ENCODE measurements at places on chromosomes 1 and 21.

- DNase-seq: no peak
Observed at GRCh38 chr1:204760757-204761156, 75.2 kb upstream of the LRRN2 start.

GRCh38 chr21:17925899-17926298, 106.7 kb upstream of the C21orf91 start:
- peak; percentile 23 for DNase-seq

DNA sequence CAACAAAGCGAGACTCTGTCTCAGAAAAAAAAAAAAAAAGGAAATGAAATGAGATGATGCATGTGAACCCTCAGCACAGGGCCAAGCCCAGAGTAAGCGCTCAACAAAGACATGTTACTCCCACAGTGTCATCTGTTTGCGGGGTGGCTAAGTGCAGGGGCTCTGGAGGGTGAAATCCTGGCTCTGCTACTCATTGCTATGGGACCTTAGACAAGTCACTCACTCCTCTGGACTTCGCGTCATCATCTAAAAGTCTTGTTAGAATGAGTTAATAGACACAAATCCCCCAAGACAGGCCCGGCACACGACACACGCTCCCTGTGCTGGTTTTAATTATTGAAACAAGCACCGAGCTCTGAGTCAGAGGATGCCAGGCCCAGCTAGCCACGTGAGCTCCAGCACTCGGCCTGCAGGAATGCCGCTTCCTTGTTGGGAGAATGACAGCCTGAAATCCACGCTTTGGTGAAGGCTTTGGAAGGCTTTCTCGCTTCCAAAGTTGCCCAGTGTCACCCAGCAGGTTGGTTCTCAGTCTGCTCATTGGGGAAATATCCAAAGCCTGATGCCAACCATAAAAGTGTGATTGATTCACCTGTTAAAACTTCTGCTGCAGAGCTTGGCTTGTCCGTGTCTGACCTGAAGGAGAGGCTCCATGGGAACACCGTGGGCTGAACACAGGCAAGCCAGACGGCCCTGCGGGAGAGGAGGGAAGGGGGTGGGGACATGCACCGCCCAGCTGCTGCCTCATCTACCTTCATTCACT, 36.7 kb upstream of the TARDBP start:
- DNase-seq: peak; percentile 46

DNA sequence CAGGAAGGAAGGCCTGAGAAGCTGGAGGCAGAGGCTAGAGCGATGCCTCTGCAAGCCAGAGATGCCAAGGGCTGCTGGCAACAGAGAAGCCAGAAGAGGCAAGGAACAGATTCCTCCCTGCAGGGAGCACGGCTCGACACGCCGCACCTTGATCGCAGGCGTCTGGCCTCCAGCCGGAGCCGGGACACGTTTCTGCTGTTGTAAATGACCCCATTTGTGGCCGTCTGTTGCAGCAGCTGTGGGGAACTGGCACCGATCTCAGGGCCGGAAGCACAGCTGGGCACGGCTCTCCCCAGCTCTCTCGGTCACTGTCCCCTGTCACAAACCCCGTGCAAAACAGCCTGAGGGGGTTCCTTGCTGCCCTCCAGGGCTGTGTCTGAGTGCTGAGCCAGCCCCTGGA, 59.6 kb downstream of the SIK1 start:
- DNase-seq: no peak

DNA sequence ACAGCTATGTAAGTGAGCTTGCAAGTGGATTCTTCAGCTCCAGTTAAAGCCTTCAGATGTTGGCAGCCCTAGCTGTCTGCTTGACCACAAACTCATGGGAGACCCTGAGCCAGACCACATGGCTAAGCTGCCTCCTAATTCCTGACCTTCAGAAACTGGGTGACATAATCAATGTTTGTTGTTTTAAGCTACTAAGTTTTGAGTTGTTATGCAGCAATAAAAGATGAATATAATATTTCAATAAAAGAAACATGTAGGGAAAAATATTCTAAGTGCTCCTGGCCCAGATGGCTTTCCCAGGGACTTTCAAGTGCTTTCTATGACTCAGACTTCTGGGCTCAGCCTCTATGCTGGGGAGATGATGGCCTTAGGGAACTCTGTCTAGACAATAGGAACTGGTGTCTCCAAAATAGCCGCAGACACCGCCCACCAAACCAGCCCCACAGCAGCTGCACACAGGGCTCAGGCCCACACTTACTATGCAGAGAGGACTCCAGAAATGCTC, 20.3 kb upstream of the AZIN2 start:
- DNase-seq: no peak

DNA sequence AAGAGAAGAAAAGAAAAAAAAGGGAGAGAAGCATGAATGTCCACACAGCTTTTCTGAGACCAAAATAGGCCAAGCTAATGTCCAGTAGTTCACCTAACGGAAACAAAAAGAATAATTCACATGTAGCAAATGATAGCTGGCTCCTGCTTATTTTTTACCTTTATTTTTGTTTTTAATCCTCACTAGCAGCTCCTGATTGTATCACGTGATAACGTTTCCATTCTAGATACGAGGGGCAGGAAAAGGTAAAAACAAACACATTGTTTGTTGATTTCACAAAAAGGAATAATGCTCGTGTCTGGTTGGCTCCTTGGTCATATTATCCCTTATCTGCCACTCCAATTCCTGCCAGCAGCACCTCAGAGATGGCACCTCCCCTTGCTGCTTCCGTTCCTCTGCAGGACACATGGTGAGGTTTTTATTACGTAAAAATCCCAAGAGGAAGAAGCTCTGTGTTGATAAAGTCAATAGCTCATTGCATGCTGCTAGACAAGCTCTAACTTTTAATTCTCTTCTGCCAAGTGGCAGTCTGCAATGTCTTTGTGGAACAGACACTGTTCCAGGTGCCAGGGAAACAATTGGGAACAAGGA, 201.7 kb downstream of the CRB1 start:
- DNase-seq: peak; percentile 32

GRCh38 chr1:110588991-110589390, 17.2 kb downstream of the KCNA2 start:
- no peak for DNase-seq

DNA sequence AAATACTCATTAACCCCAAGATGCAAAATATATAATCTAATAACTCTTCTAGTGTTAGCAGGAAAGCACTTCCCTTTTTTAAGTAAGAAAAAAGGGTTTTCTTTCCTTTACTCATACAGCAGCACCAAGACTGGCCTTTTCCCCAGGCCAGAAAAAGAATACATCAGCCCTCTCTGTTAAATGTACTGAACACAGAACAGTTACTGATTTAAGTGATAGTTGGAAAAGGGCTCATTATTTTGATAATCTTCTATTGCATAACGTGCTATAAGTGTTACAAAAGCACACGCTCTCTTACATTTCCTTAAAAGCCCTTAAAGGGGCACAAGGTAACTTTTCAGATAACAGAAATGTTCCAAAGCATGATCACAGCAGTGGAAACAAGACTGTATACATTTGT, 142.9 kb downstream of the TIAM1 start:
- no peak for DNase-seq

DNA sequence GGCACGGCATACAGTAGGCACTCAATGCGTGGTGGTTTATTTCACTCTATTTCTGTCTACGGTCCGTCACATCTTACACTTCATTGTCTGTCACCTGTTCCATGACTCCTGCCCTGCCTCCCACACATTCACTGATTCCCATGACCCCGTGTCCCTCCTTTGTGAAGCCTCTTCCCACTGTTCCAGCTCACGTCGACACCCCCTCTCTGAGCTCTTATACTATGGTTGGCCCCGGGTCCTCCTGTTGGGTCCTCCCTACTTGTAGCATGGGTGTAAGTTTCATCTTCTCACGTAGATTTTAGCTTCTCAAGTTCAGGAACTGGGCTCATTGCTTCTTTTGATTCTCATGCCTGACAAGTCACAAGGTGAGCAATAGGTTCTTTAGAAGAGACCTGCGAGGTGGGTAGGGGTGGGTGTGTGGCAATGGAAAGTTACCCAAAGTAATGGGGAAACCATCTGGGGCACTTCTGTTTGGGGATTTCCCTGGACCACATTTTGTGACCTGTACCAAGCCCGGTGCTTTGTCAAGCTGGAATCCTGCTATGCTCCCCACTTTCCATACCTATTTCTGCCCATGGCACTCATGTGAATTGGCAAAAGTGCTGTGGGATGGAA, 22.1 kb upstream of the IL10 start:
- DNase-seq: no peak

DNA sequence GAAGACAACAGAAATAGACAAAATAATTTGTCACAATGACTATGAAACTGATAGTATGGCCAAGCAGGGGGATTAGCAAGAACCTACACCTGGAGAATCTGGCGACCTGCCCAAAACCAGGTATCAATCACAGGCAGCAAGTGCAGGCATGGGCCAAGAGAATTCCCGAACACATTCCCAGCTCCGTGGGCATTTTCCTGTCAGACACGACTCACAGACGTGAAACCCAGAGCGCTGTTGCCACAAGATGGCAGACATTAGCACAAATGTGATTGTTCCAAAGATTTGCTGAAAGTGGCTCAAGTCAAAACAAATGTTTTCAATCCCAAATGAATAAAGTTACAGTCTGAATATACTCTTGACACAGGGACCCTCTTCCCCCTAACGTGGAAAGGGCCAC, 36.8 kb downstream of the HLCS start:
- no peak for DNase-seq
